C1 segment of cervical spinal cord (tissue), 14 donors: ENCODE measurements at places on chromosomes 6 and 20.

GRCh38 chr6:17271628-17272027 lies 9.5 kb upstream of the RBM24 start:
- DNase-seq: no peak

DNA sequence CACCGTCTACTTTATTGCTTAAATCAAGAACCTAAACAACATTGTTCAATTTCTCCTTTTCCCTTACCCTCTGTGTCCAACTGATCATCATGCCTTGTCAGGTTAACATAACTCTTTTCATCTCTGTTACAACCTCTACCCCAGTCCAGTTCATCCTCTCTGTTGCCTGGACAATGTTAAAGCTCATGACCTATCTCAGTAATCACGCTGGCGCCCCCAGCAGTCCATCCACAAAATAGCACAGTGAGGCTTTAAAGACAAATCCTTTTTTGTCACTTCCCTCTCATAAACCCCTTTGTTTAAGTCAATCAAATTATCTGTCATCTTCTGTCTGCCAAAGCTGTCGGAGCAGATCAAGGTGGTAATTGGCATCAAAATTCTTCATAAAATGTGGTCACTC lies 140.1 kb downstream of the QKI start:
- no peak for DNase-seq

GRCh38 chr6:165858586-165858985 lies 195.5 kb upstream of the PDE10A start:
- no peak for DNase-seq

- DNase-seq: no peak
These were observed 102.2 kb upstream of the SASH1 start for GRCh38 chr6:148240461-148240840.

- no peak for DNase-seq
These were observed 1.2 kb downstream of the ARFGAP1 start for GRCh38 chr20:63273635-63274380.

GRCh38 chr6:154274168-154274567 lies 82.4 kb downstream of the IPCEF1 start:
- DNase-seq: no peak

GRCh38 chr20:49964964-49965780 lies 17.6 kb upstream of the SNAI1 start:
- no peak for DNase-seq

DNA sequence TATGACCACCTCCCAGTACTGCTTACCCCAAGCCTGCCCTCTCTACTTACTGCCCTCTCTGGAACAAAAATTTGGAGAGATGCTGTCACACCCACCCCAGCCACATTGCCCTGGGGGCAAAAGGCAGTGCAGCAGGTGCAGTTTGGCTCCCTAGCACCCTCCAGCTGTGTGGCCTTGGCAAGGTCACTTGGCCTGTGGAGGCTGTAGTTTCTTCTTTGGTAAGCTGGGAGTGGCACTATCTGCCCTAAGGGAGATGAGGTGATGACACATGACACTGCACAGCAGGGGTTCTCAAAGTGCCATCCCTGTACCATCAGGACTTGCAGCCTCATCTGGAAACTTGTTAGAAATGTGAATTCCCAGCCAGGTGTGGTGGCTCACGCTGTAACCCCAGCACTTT lies 44.8 kb downstream of the TAF8 start:
- no peak for DNase-seq

DNA sequence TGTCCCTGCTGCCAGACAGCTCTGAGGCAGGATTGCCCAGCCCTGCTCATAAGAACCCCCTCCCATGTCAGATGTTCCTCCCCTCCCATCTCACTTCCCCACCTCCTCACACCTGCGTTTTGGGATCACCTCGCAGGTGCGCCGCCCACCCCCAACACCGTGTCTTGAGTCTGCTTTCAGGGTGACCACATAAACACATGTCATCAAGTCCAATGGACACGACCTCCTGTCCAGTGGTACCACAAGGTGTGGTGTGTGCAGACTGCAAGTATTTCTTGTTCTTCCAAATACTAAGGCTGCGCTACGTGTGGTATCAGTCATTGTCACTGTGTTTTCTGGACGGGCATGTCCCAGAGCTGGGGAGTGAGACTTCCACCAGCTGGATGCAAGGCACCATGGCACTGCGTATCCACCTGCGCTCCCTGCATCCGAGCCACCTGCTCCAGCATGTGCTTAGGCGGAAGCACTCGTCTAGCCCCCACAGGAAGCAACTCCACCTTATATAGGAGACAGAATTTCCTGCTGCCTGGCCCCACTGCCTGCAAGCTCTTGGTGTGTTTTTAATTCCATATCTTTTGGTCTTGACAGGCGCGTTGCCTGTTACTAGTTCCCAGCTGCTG lies 119.7 kb upstream of the NXT1 start:
- DNase-seq: no peak

DNA sequence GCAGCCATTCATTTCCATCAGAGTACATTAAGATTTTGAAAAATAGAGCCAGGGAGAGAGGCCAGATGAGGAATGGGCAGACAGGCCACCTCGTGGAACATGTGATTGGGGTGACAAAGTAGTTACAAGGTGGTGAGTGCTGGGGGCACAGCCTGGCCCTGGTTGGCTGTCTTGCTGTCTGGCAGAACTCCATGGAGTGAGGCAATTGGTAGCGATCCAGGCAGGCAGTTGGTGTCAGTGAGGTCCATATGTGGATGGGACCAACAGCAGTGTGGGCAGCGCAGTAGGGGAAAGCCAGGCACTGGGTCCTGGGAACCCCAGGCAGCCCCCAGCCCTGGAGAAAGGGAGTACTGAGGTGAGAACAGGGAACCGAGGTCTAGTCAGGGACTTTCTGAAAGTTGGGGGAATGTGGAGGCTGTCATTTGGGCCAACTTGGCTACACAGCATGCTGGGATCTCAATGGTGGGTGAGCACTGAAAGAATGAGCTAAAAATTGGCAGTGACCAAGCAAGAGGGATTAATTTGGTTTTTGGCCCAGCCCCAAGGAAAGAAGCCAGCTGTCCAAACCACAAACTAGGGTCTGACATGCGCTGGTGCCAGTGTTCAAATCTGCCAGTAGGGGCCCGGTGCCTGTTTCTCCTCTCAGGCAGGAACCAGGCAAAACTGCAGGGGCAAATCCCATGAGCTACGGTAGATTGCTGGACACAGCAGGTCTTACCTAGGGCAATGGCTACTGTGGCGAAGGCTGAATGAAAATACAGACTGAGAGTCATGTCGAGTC lies 61.4 kb upstream of the E2F3 start:
- no peak for DNase-seq

DNA sequence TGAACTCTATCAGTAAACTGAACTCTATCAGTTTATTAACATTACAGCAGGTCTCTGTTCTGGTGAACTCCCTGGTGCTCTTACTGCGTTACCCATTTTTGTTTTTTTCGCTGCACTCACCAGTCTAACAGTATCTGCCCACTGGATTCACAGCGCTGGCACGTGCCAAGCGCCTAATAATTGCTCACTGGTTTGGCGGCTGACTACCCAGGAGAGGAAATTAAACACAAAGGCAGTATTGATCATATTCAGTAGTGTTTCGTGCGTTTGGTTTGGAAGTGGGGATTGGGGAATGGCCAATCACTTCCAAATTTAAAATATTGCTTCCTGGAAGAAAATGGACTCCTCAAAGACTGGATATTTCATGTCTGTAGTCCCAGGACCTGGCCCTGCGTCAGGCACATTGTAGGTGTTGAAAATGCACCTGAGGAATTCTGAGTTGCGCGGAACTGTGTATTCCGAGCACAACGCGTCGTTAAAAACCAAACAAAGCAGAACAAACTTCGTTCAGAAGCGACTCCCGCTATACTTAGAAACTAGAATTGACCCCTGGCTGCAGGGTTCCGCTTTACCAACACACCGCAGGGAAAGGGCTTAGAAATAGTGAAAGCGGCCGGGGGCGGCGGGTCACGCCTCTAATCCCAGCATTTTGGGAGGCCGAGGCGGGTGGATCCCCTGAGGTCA lies 1.1 kb upstream of the RPS12 start:
- no peak for DNase-seq

DNA sequence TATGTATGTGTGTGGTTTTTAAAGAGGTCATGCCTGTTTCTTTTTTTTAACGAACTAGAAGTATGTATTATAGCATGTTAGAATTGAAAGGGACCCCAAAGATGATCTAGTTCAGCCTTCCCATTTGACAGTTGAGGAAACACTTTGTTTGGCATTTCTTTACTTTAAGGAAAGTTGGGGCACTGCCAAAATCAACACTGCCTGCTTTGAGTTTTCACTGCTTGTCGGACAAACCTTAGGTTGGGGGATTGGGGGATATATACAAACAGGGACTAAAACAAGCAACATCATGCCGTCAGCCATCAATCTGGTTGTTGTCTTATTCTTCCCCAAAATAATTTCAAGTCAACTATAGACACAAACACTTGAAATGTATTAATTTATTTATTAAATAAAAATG lies 14.1 kb upstream of the CALHM6 start:
- no peak for DNase-seq

- DNase-seq: peak; percentile 40
These were observed 68.0 kb upstream of the QKI start for GRCh38 chr6:163346497-163346961.

GRCh38 chr20:2873747-2874041 lies 413 bp downstream of the PTPRA start:
- DNase-seq: no peak

GRCh38 chr20:18504479-18505060 lies 3.2 kb upstream of the SEC23B start:
- no peak for DNase-seq

GRCh38 chr20:38873050-38873581 lies 53.1 kb upstream of the FAM83D start:
- DNase-seq: no peak

DNA sequence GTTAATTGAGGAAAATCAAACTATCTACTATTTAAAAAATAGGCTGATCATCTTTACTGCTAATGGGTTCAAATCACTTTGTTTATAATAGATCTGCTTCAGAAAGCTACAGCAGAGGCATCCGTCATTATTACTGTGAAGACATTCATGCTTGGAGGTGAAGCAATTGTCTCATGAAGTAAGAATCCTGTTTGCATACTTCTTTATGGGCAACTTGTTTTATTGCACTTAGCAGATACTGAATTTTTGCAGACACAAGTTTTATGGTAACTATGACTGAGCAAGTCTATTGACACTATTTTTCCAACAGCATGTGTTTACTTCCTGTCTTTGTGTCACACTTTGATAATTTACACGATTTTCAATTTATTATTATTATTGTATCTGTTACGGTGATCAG lies 573.9 kb downstream of the RFPL4B start:
- DNase-seq: no peak

DNA sequence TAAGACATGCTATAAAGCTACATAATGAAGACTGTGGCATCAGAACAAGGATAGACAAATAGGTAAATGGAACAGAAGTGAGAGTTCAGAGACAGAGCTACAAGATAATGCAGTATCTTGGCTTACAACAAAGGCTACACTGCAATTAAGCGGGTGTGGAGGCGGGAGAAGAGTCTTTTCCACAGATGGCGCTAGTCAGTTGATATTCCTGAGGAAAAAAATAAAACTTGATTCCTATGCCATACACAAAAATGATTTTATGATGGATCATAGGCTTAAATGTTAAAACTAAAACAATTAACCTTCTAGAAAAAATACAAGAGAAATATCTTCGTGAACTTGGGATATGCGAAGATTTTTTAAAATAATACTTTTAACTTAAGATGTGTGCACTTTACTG lies 31.0 kb downstream of the RIN2 start:
- no peak for DNase-seq
